ENCODE measurements at places on chromosomes 2 and 18.

GRCh38 chr2:176388861-176389260 lies 119.6 kb downstream of the MTX2 start:
- no peak for DNase-seq

GRCh38 chr2:219277703-219278654 lies 1.2 kb upstream of the DNAJB2 start:
- DNase-seq, result peak; percentile 20

DNA sequence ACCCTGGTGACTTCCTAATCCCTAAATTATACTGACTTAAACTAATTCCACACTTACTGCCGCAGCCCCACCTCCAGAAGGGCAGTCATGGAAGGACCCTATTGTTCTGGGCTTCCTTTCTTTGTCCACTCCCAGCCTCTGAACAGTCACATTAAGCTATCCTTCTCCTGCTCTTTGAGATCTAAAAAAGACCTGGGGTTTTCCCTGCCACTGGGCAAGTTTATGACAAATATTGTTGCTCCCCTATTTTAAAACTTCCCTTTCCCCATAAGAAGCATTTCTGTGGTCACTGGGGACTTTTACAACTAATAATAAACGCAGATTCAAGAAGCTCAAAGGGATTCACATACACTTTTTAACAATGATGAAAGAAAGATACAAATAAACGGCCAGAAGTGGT lies 47.2 kb upstream of the XPO1 start:
- no peak for DNase-seq

- no peak for DNase-seq
These were observed 533.1 kb downstream of the RNF144A start for GRCh38 chr2:7450188-7450832.

DNA sequence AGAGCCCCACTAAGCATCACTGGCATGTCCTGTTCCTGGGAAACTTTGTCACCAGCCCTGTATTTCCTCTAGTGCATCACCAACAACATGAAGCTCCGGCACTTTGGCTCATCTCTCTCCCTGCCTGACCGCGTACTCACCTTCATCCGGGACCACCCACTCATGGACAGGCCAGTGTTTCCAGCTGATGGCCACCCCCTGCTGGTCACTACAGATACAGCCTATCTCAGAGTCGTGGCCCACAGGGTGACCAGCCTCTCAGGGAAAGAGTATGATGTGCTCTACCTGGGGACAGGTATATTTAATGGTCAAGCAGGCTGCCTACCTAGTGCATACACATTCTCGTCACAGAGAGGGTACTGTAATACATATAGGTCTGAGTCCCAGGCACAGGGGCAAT lies 21.0 kb downstream of the SEMA4F start:
- DNase-seq, result no peak

DNA sequence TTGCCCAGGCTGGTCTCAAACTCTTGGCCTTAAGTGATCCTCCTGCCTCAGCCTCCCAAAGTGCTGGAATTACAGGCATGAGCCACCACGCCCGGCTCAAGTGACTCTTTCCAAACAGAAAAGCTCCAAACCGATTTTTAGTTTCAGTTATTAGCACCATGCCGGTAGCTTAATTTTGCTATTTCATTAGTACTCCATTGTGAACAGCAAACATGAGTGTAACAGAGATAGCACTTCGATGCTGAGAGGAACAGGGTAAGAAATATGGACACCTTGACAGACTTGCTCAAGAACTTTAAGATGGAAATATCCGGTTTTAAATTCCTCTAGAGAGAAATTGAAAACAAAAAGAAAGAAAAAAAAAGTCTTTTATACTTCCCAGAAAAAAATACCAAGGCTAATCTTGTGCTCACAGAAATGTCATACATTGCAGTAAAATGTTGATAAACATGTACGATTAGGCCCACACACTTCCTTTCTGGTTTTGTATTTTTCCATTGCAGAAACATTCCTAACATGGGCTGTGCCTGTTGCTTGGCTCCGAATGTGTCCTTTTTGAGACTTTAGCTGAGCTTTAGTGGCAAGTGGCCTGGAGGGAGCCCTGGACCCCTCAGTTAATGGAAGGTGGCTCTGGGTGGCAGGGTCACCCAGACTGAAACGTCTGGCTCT lies 18.3 kb downstream of the FHL2 start:
- DNase-seq, result no peak

DNA sequence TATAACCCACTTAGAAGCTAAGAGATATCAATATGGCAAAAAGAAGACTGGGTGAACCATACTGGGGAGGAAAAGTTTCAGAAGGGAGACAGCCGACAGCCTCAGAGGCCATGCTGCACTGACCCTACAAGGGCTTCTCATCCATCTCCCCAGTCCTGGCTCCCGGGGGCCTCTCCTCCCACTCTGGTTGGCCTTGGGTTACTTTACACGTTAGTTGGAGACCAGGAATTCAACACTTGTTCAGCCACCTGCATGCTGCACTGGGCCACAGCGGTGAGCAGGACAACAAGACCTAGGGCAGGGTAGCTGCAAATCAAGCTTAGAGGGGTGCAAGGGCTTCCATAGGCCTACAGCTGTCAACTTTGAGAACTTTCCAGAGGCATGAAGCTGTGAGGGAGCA lies 28.6 kb upstream of the IL1R2 start:
- no peak for DNase-seq

GRCh38 chr2:3793249-3793648 lies 89.9 kb downstream of the DCDC2C start:
- DNase-seq, result no peak

DNA sequence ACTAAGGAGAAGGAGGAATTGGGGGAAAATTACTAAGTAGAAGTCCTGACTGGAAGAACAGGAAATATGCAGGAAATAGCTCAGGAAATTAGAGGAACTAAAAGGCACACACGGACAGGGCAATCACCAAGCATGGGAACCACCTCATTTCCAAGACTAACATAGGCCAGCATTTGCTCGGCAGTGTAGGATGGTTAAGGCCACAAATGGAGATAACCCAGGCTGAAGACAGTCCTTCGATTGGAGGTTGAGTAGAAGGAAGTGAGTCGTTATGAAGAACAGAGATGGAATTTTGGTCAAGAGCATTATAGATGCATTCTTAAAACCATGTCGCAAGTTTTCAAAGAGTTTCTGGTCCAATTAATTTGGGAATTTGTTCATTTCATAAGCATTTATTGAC lies 401.4 kb downstream of the ALK start:
- DNase-seq, result no peak

DNA sequence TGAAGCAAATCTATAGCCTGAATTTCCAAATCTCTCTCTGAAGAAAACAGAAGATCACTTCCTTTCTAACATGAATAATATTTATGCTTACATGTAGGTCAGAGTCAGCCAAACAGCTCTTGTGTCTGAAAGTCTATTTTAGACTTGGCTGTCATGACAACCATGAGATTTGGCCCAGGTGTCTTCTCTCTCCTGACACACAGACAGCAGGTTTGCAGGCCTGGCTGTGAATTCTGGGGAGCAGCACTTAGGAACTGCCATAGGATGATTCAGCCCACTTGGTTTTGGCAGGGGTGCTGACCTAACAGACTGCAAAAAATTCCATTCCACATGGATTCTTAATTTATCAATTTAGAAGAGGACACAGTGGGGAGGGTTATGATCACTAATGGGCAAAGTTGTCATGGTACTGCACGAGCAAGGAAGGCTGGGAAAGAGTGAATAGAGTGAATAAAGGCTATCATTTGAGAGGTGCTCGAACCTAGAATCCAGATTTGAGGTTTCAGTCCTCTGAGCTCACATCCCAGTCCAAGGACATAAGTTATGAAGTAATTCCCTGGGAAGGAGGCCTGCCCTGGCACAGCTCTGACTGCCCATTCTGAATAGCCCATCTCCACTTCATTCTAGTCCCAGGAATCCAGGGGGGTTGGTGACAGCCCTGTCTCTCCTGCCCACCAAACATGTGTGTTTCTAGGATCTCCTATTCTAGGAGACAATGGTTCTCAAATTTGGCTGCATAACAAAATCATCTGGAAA lies 453.9 kb upstream of the TRIB2 start:
- peak; percentile 46 for DNase-seq

- no peak for DNase-seq
These were observed 1.1 kb downstream of the WDSUB1 start for GRCh38 chr2:159285433-159285832.

GRCh38 chr18:7048081-7048480 lies 69.5 kb downstream of the LAMA1 start:
- DNase-seq, result no peak

- DNase-seq, result no peak
These were observed 12.4 kb downstream of the NIF3L1 start for GRCh38 chr2:200901459-200902072.

DNA sequence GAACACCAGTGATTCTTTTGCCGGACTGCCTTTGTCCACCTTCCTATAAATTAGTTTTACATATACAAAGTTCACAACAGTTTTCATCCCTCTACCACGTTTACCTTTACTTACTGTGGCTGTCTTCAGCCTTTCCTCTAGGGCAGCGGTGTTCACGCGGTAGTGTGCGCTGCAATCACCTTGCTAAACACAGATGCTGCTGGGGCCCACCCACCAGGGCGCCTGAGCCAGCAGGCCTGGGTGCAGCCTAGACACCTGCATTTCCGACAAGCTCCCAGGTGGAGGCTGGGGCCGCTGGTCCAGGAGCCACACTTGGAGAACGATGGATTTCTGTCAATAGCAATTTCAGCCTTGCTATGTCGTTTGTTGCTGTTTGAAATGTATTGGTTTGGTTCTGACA lies 83.1 kb downstream of the NDUFA10 start:
- no peak for DNase-seq

Measured in NCI-H187 (cell line).